Subcutaneous preadipocyte (primary cell): ENCODE measurements at places on chromosomes 3 and 15. TPM values are rescaled to one million over a fixed set of nuclear protein-coding genes. Genes with fewer than 3 reads are reported as not detected.

The RAB43 gene
- total RNA-seq = 5.1 and 8.4 TPM in 2 replicates

The NR1I2 gene
- total RNA-seq = 0.20 TPM in 1 of 2 replicates, not detected in the other

The C2CD4A gene
- not detected in 2 replicates for total RNA-seq

The FES gene
- total RNA-seq = 15.4 and 25.7 TPM in 2 replicates

The IGSF10 gene
- under 0.01 TPM in 2 replicates for total RNA-seq

The MASP1 gene
- 3.7 and 7.0 TPM in 2 replicates for total RNA-seq

The CLDN16 gene
- not detected in 2 replicates for total RNA-seq

The PSTPIP1 gene
- total RNA-seq = under 0.01 and 0.37 TPM in 2 replicates

The CCR8 gene
- total RNA-seq = not detected in 2 replicates
